ENCODE measurements at places on chromosomes 16 and 17.

DNA sequence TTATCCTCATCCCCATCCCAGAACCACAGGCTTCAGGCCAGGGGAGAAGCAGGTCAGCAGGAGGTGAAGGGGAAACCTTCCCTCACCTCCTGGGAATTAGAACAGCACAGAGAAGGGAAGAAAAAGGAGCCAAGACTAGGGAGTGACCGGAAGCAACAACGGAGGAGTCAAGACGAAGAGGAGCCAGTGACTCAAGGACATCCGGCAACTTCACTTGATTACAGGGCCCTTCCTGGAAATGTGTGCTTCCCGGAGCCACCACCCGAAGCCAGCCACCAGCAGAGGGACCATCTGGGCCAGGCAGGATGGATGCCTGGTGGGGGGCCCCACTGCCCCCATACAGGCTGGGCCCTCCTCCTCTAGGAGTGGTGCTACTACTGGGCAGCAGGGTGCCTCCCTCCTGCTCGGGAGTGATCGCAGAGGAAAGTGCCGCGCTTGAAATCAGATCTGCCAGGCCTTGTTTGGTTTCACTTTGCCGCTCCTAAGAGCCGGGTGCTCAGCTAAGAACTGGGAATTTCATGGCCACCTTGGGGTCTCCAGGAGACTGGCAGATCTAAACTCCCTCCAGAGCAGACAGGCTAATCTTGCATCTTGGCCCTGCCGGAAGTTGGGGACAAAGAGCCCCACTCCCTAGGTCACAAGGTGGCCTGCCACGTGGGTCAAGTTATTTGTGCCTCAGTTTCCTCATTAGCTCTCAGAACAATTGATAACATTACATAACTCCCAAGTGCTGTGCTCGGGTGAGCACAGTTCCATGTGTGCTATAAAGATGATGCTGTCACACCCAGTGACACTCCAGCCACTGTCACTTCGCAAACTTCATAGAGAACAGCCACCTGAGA lies 6.6 kb downstream of the CDC42EP4 start:
- peak; percentile 87 for DNase-seq

DNA sequence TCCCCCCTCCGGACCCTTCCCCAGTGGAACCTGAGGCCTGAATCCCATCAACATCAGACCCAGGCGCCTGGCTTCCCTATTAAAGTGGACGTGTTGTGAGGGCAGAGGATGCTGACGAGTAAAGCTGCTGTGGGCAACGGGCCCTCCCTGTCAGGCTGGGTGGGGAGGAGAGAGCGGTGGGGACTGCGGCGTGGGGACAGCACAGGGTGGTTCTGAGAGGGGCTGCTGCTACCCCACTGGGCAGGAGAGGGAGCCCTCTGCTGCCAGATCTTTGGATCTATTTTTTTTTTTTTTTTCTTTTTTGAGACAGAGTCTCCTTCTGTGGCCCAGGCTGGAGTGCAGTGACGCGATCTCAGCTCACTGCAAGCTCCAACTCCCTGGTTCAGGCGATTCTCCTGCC lies 5.9 kb downstream of the CA5A start:
- DNase-seq: no peak

DNA sequence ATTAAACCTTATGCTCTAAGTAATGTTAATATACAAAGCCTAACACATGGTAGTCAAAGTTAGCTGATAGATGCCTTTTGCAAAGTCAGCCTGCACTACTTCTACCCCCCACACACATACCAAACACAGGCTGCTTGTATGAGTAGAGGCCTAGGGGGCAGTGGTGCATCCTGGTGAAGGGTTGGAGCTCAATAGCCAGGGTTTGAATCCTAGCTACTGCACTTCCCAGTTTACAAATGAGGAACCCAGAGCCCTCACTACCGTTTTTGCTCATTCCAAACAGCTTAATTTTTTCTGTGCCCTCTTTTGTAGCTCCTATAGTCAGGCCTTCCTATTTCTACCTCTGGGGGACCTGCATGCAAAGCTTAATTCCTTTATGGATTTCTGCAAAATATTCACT lies 18.9 kb upstream of the HYDIN start:
- DNase-seq: no peak

DNA sequence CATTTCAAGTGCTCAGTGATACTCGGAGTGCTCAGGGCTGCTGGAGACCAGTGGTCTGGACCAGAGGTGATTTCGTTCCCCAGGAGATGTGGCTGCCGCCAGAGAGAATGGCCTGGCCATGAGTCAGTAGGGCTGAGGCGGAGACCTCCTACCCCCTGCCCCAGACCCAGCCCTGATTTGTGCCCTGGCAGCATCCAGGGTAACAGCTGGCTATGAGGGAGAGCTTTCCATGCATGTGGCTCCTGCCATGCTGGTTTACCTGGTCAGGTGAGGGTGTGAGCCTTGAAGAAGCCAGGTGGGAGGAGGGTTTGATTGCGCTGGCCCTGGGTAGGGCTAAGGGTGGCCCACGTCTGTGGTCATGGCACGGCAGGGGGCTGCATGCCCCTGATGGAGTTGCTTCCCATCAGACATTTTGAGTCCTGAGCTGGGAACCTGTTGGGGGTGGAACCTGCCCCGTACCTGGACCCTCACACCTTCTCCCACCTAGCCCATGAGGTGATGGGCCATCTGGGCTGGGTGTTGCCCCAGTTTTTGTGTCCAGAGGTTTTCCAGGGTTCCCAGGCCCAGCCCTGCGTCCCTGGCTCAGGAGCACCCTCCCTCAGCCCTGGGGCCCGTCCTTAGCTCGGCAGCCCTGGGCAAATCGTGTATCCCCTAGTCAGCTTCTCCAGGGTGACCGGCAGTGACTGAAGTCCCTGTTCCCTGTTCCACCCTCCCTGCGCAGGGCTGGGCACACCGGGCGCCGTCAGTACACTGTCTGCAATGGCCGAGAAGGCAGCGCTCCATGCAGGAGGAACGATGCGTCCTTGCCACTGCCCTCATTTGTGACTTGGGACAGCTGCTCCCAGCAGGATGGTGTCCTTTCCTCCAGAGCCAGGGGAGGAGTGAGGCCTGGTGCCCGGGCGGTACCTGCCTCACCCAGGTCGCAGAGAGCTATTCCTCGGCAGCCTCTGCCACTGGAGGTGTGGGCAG lies 9.0 kb upstream of the CSNK1D start:
- DNase-seq: no peak
